ENCODE measurements at places on chromosomes 13 and 19.

- no peak for DNase-seq
These were observed 1222.6 kb downstream of the EFNB2 start for GRCh38 chr13:105312906-105313305.

GRCh38 chr13:42946927-42947326 is 45.1 kb downstream of the EPSTI1 start:
- DNase-seq = no peak

- no peak for DNase-seq
These were observed 446.4 kb downstream of the DCT start for GRCh38 chr13:94033098-94033497.

GRCh38 chr13:110341445-110342244 is 34.6 kb downstream of the COL4A2 start:
- no peak for DNase-seq

- DNase-seq = no peak
These were observed 535 bp downstream of the BSG start for GRCh38 chr19:572743-573518.

GRCh38 chr19:495402-496111 is 729 bp upstream of the MADCAM1 start:
- peak; percentile 17 for DNase-seq

DNA sequence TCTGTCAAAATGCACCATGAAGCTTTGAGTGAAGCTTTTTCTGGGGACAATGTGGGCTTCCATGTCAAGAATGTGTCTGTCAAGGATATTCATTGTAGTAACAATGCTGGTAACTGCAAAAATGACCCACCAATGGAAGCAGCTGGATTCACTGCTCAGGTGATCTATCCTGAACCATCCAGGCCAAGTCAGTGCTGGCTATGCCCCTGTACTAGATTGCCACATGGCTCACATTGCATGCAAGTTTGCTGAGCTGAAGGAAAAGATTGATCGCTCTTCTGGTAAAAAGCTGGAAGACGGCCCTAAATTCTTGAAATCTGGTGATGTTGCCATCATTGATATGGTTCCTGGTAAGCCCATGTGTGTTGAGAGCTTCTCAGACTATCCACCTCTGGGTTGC is 12.7 kb downstream of the GPR42 start:
- DNase-seq = no peak

GRCh38 chr13:26909477-26909876 is 148.9 kb upstream of the GPR12 start:
- no peak for DNase-seq

DNA sequence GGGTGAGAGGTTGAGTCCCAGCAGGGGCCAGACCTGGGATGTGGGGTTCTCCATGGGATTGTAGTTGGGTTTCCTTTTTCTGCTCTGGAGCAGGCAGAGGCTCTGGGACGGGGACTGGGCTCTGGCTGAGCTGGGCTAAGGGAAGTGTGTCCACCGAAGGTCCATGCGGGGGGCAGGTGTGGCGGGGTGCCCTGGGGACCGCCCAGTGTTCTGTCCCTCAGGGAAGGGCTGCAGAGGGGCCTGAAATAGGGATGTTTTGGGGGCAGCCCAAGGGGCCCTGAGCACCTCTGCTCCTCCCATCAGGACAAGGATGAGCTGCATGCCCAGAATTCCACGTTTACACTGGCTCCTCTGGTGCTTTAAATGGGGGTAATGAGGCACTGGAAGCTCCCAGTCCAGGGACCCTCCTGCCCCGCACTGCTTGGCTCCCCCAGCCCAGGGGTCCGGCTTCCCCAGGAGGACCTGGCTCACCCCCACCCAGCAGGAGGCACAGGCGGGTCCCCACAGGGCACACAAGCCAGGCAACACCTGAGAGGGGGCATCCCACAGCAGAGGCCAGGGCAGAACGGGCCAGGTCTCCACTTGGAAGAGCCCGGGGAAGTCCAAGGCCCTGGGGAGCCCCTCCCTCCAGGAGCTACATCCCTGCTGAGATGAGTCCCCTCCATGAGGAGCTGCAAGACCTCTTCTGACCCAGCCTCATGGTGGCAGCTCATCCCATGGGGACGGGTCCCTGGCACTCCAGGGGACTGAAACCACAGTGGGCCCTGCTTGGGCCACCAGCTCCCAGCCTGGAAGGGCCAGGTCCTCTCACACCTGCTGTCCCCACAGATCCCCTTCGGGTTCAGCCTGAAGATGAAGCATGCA is 14.7 kb upstream of the ZNF14 start:
- DNase-seq = no peak

GRCh38 chr19:51600940-51601580 is 29.1 kb downstream of the SIGLEC5 start:
- no peak for DNase-seq

DNA sequence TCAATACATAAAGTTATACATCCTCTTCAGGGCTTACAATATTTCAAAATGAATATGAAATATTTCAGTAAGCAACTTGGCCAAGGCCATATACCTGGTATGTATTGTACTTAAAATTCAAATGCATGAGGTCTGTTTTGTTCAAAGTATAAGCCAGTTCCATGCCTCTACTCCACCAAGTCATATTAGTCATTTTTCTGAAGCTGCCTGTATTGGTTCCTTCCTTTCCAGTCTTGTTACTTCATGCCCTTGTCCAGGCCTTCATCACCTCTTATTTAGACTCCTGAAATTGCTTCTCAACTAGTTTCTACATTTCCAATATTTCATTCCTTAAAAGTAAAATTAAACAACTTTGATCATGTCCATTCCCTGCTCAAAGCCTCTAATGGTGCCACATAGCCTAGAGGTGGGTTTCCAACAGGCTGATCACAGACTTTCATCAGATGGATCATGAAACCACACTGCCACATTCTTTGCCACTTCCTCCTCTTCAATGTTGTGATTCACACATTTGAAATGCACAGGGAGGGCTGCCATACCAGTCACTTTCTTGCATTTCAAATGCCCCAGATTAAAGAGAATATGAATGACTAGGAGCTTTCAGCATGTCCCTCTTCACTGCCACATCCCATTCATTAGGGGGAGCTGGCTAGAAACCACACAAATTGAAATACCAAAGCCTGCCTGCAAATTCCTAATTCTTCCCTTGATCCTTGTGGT is 424.1 kb upstream of the DACH1 start:
- DNase-seq = no peak

DNA sequence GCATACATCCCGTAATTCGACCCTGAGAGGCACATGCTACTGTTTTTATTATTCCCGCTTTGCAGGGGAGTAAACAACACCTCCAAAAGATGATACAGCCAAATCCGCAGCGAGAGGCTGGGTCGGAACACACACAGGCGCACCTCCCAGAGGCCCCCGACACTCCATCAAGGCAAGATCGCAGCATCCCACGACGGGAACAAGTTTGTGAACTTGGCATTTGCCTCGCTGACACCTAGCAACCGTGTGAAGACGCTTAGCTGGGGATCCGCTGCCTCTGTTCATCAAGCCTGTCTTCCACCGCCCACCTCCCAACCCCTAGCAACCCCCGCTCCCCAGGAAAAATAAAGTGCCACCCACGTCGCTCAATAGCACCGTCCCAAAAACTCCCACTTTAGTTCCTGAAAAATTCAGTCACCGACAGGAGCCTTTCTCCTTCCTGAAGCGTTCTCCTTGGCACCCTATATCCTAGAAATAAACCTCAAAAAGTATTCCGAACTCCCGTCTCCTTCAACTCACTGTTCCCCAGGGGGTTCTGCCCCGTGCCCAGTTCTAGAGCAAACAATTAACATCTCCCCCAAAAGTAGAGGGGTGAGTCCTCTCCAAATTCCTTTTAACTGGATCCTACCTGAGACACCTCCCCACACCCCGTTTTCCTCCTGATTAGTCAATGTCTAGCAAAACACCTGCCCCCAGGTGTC is 1.7 kb downstream of the GNG7 start:
- no peak for DNase-seq

- no peak for DNase-seq
These were observed 9.1 kb downstream of the ZNF610 start for GRCh38 chr19:52345162-52345561.

DNA sequence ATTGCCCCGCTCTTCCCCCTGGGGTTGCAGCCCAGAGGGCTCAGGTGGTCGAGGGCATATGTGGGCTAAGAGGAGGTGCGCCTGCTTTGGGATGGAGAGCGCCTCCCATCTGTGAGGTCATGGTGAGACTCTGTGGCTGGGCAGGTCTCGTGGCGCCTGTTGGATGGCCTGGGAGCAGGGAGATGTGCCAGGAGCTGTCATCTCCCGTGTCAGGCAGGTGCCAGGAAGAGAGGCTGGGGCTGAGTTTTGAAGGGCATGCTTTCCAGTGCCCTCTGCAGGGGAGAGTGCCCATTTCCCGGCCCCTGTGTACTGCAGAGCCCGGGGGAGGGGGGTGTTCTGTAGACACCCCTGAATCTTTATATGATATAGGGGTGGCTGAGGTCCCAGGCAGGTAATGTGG is 2.8 kb downstream of the WTIP start:
- no peak for DNase-seq

- DNase-seq = no peak
These were observed 17.8 kb upstream of the ADGRE5 start for GRCh38 chr19:14363183-14364097.

GRCh38 chr13:35455022-35455421 is 21.5 kb downstream of the MAB21L1 start:
- DNase-seq = no peak

- DNase-seq = no peak
These were observed 8.1 kb upstream of the ADGRE2 start for GRCh38 chr19:14786421-14786851.

DNA sequence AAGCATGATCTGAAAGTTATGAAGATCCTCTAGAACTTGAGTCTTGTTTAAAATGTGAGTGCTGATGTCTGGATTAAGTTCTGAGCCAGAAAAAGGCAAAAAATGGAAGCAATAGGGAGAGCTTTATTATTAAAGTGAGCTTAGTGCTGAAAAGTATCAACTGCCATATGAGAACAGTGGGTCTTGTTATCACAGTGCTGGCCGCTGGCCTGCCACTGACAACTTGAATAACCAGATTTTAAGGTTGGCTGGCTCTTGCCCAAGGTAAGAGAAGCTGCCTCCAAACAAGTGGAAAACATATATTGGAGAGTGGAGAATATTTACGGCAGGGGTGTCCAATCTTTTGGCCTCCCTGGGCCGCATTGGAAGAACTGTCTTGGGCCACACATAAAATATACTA is 33.9 kb downstream of the NUFIP1 start:
- no peak for DNase-seq

DNA sequence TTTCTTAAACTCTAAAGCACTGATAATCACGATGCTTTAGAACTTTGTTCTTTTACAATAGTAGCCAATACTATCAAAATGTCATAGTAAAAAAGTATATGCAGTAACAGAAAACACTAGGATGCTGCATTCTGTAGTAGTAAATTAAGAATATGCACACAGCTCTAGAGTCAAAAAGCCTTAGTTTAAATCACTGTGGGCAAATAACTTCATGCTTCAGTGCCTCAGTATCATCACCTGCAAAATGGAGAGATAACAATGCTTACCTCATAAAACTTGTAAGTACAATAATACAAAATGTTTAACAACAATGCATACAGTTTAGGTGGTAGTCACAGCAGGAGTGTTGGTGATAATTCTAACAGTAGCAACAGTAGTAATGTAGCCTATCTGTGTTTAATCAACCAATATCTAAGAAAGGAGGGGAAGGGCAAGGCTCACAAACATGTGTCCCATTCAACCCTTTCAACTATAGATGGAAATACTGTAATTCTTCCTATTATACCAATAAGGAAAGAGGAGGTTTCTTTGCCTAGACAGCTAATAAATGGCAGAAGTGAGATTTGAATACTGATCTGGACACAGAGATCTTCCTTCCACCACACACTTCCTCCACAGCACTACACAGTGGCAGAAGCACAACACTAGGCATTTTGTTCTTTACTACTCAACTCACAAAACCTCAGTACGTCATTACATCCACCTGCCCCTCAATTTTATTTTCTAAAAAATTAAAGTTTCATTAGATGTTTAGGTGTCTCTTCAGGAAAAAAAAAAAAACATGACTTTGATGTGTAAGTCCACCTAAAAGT is 4.6 kb downstream of the RBM26 start:
- DNase-seq = no peak

DNA sequence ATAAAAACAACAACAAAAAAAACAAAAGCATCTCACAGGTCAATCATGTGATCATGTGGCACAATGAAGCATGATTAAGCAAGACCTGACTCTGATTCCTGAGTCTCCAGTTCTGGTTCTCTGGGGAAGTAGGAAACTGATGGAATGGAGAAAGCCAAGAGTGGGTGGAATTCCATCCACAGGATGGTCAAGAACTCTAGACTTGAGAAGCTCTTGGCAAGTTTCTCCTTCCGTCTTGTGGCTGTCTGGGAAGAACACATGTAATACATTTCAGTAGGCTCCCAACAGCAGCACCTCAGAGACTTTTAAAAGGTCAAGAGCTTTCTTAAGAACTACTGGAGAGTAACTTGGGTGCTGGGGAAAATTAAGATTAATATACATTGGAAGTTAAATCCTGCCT is 78.6 kb upstream of the TSHZ3 start:
- DNase-seq = no peak

- DNase-seq = no peak
These were observed 5.5 kb downstream of the SF3A2 start for GRCh38 chr19:2242092-2242537.

DNA sequence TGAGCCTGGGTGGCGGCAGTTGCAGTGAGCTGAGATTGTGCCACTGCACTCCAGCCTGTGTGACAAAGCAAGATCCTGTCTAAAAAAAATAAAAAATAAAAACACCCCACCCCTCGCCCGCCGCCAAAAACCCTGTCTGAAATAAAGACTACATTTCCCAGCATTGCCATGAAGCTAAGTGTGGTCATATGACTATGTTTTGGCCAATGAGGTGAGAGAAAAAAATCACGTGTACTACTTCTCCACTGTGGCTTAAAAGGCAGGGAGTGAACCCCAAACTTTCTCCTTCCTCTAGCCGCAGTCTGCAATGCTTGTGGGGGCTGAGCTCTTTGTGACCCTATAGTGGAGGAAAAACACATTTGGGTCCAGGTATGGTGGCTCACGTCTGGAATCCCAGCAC is 54.9 kb downstream of the COLGALT1 start:
- DNase-seq = no peak

- no peak for DNase-seq
These were observed 474.2 kb downstream of the KLF5 start for GRCh38 chr13:73532987-73533510.

GRCh38 chr19:44974857-44975256 is 19.7 kb downstream of the CLPTM1 start:
- DNase-seq = no peak

- DNase-seq = peak; percentile 52
These were observed 6.0 kb downstream of the A1BG start for GRCh38 chr19:58346961-58347929.

- DNase-seq = no peak
These were observed 24.4 kb upstream of the DOCK9 start for GRCh38 chr13:99002172-99002710.

- no peak for DNase-seq
These were observed 42.3 kb downstream of the POLR1D start for GRCh38 chr13:27663947-27664346.
